ENCODE measurements at places on chromosomes 5 and 9.

DNA sequence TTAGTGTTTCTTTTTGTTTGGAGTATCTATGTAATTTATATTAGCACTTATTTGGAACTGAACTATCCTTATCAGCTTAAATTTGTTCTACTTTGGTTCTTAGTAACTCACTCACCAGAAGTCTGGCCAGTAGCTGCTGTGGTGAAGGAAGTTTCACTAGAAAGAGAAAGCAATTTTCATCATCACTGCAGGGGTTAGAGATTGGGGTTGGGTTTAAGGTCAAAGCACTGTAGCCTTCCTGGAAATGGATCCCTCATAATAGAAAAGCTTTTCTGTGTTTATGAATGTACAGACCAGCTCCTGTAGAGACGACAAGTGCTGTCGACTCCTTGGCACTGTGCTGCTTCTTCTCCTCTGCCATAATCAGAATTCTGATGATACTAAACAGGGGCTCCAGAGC is 22.2 kb downstream of the MROH2B start:
- no peaks in the 10 kb centered on the region for H3K27me3 ChIP-seq
- no peak overlapping the region for H3K4me3 ChIP-seq
- DNase-seq: no peak
- no peaks in the 10 kb centered on the region for H3K4me1 ChIP-seq

DNA sequence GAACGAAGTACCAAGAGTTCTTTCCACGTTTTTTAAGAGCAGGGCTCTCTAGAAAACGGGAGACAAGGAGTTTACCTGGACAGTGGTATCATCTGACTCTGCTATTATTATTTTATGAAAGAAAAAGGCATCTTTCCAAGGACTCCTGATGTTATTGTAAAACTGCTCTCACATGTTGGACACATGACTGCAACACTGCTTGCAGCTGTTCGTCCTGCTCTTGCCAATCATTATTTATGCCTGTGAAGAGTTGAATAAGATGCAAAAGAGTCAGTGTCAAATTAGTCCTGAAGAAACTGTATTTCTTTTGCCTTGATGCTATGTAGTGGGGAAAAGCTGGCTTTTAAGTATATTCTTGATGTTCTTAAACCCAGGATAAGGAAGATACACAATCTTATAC is 284.5 kb upstream of the PTGER4 start:
- no peak for DNase-seq
- no peaks in the 10 kb centered on the region for H3K36me3 ChIP-seq
- H3K27me3 ChIP-seq: no peaks in the 10 kb centered on the region
- no peak overlapping the region for H3K27ac ChIP-seq
- peaks cover 3% of the 10 kb centered on the region for H3K4me1 ChIP-seq

GRCh38 chr5:91079037-91079436 is 304.1 kb downstream of the ARRDC3 start:
- no peaks in the 10 kb centered on the region for H3K27me3 ChIP-seq
- no peaks in the 10 kb centered on the region for H3K4me1 ChIP-seq
- no peak overlapping the region for H3K27ac ChIP-seq
- no peak overlapping the region for H3K4me3 ChIP-seq
- H3K36me3 ChIP-seq: no peaks in the 10 kb centered on the region

DNA sequence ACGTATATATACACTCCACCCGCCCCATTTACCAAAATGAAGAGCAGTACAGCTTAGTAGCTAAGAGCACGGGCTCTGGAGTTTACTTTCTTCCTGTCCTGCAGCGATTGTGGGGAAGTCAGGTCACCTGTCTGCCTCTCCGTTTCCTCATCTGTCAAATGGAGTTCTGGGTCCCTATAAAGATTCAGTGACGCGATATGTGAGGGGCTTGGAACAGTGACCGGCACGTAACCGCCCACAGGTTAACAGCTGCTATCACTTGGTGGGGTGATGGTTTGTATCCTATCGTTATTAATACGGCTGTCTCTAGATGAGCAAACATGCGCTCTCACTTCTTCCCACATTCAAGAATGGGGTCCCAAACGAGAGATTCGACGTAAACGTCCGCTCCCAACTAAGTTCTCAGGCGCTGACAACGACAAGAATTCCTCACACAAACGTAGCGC is 426 bp downstream of the FAM114A2 start:
- H3K4me3 ChIP-seq: peak overlapping the region; percentile 87
- no peaks in the 10 kb centered on the region for H3K27me3 ChIP-seq
- H3K36me3 ChIP-seq: no peaks in the 10 kb centered on the region
- H3K4me1 ChIP-seq: peaks cover 7% of the 10 kb centered on the region
- DNase-seq: peak; percentile 76

- H3K4me1 ChIP-seq: no peaks in the 10 kb centered on the region
- no peak overlapping the region for H3K27ac ChIP-seq
- H3K4me3 ChIP-seq: no peak overlapping the region
- H3K27me3 ChIP-seq: peaks cover 3% of the 10 kb centered on the region
Measured at GRCh38 chr9:86868616-86869015, 78.7 kb downstream of the GAS1 start.

GRCh38 chr9:70427161-70427945 is 12.9 kb upstream of the KLF9 start:
- H3K27me3 ChIP-seq: no peaks in the 10 kb centered on the region
- H3K36me3 ChIP-seq: no peaks in the 10 kb centered on the region
- H3K4me3 ChIP-seq: no peak overlapping the region
- no peak overlapping the region for H3K27ac ChIP-seq
- no peak for DNase-seq
- peaks cover under 1% of the 10 kb centered on the region for H3K4me1 ChIP-seq

DNA sequence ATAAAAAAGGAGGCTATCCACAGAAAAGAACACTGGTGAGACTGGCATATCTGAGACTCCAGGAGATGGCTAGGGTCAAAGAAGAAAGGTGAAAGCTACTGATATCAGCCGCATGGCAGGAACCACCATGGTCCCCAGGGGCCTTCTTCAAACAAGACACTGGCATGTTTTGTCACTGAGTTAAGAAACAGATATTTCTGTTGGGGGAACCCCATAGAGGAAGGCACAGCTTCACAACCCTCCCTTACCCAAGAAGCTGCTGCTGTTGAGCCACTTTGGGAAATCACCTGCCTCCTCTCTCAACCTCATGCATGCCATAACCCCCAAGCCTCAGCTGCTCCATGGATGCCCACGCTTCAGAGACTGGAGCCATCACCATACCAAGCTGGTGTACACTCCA is 13.3 kb upstream of the BTNL3 start:
- DNase-seq: no peak
- H3K27me3 ChIP-seq: no peaks in the 10 kb centered on the region
- no peaks in the 10 kb centered on the region for H3K4me1 ChIP-seq
- H3K36me3 ChIP-seq: no peaks in the 10 kb centered on the region
- H3K4me3 ChIP-seq: no peak overlapping the region

GRCh38 chr5:114953565-114953964 is 216.1 kb downstream of the TRIM36 start:
- H3K4me1 ChIP-seq: no peaks in the 10 kb centered on the region
- H3K36me3 ChIP-seq: no peaks in the 10 kb centered on the region
- DNase-seq: peak; percentile 3
- no peak overlapping the region for H3K27ac ChIP-seq
- no peaks in the 10 kb centered on the region for H3K27me3 ChIP-seq

DNA sequence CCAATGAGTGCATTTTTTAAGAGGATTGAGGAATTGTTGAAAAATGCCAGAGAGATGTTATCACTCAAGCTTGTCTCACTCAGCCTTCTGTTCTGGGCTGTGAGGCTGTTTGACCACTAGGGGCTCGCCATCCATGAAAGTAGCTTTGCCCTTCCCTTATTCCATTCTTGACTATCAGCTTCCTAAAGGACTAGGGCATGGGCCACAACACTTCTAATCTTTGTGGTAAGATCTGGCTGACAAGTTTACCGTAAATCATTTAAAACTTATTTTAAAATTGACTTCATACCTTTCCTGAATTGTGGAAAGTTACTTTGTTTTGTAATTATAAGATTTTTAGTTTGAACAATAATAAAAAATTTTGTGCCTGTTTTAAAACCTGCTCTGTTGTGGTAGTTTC is 49.5 kb downstream of the TJP2 start:
- DNase-seq: no peak
- no peaks in the 10 kb centered on the region for H3K4me1 ChIP-seq
- H3K36me3 ChIP-seq: peaks cover 4% of the 10 kb centered on the region
- no peak overlapping the region for H3K4me3 ChIP-seq
- no peaks in the 10 kb centered on the region for H3K27me3 ChIP-seq

GRCh38 chr5:61765471-61765870 is 433.4 kb downstream of the ZSWIM6 start:
- no peaks in the 10 kb centered on the region for H3K27me3 ChIP-seq
- no peak for DNase-seq
- no peak overlapping the region for H3K27ac ChIP-seq

DNA sequence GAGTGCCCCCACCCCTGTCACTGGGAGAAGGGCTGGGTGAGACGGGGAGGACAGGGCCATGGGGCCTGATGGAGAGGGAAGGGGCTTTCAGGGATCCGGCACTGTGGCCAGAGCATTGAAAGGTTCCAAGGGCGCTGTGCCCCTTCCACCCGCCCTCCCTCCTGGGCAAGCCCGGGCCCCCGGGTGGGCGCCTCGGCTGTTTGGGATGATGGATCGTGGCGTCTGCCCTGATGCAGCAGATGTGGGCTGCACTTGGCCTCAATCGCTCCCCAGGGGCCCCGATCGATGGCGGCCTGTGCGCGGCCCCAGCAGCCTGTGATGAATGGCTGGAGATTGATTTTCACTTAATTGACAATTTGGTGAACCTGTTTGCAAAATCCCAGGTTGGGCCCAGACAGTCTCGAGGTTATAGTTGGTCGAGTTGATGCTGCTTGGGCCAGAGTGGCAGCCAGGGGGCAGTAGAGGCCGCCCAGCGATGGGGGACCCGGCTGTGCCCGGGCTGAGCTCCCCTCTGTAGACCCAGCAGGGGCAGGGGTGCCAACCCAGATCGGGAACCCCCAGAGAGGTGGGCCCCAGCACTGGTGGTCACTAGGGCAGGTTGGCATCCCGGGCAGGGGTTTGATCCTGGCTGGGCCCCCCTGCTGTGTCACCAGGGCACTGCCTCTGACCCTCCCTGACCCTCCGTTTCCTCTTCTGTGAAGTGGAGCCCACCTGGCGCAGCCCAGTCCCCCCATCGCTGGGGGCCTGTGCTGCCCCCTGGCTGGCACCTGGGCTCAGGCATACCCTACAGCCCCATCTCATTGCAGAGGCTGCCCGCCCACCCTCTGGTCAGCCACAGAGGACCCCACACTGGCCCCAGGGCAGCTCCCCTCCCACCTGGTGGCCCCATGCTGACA is 34.7 kb downstream of the LHX3 start:
- peak; percentile 30 for DNase-seq
- no peak overlapping the region for H3K27ac ChIP-seq
- H3K36me3 ChIP-seq: no peaks in the 10 kb centered on the region
- no peaks in the 10 kb centered on the region for H3K27me3 ChIP-seq
- H3K4me3 ChIP-seq: no peak overlapping the region
- no peaks in the 10 kb centered on the region for H3K4me1 ChIP-seq

DNA sequence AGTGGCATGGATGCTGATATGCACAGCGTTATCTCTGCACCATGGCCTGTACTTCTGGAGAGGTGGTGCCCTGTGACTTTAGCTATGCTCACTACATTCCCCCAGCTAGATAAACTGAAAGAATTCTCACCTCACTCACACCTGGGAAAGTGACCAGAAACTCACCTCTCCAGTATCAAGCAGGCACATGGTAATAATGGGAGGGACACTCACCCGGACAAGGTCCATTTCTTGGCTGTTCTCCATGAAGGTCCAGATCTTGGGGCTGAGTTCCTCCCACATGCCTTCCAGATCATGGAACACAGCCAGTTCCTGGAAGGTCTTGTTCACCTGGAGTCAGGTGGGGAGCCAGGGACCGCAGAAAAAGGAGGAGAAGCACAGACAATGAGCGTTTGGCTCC is 72.8 kb downstream of the NIPSNAP3B start:
- H3K27ac ChIP-seq: no peak overlapping the region
- no peak for DNase-seq
- peaks cover 6% of the 10 kb centered on the region for H3K36me3 ChIP-seq
- H3K4me3 ChIP-seq: no peak overlapping the region
- peaks cover 12% of the 10 kb centered on the region for H3K4me1 ChIP-seq
- no peaks in the 10 kb centered on the region for H3K27me3 ChIP-seq

- no peaks in the 10 kb centered on the region for H3K4me1 ChIP-seq
- H3K27ac ChIP-seq: no peak overlapping the region
- no peak overlapping the region for H3K4me3 ChIP-seq
- peaks cover 56% of the 10 kb centered on the region for H3K36me3 ChIP-seq
- H3K27me3 ChIP-seq: no peaks in the 10 kb centered on the region
- DNase-seq: no peak
Measured at GRCh38 chr9:35695943-35696401, 6.2 kb upstream of the TPM2 start.

DNA sequence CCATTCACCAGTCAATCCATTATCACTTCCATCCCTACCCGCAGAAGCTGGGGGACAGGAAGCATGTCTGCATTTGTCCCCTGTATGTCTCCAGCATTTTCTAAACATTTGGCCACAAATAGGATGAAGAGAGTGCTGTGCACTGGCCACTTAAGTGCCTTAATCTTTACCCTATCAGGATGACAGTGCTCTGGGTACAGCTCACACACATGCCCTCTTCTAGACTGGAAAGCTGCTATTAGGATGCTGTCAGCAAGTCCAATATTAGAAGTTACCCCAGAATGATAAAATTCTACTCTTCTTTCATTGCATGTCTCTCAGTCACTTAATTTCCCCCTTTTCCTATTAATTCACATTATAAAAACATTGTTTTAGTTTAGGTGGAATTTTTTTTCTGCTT is 168.4 kb downstream of the RASEF start:
- no peaks in the 10 kb centered on the region for H3K36me3 ChIP-seq
- H3K4me1 ChIP-seq: no peaks in the 10 kb centered on the region

- no peak overlapping the region for H3K27ac ChIP-seq
- no peak overlapping the region for H3K4me3 ChIP-seq
- no peak for DNase-seq
- peaks cover 72% of the 10 kb centered on the region for H3K36me3 ChIP-seq
- H3K27me3 ChIP-seq: no peaks in the 10 kb centered on the region
Measured at GRCh38 chr9:131616983-131617604, 71.8 kb downstream of the PRRT1B start.

DNA sequence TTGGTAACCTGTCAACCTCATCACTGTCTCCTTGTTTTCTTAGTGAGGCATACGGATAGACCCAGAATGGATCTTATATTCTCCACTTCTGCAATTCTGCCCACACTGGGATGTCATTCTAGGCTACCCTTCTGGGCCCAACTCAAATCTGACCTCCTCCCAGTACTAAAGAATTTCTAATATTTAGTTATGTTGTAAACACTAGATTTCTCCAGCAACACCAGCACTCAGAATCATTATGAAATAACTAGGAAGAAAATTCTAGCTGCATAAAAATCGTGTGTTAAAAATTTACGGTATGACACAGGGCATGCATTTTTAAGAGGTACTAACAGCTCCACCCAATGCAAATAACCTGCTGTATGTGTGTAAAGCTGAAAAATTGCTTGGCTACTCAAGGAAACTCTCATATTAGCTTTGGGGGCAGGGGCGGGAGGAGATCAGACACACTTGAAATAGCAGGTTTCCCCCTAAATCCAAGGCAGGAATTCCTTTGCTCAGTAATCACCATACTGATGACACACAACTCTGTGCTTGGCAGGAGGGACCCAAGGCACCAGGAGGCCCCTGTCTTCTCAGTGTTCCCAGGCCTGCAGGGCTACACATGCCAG is 27.3 kb downstream of the MACROH2A1 start:
- no peak overlapping the region for H3K27ac ChIP-seq
- no peak overlapping the region for H3K4me3 ChIP-seq
